Fibroblast of skin of abdomen (primary cell): ENCODE measurements at places on chromosomes 16 and 17.

- no peak for DNase-seq
Observed at GRCh38 chr16:11491524-11491923, 95.2 kb downstream of the LITAF start.

GRCh38 chr16:54216688-54217087 lies 69.9 kb downstream of the IRX3 start:
- no peak for DNase-seq

DNA sequence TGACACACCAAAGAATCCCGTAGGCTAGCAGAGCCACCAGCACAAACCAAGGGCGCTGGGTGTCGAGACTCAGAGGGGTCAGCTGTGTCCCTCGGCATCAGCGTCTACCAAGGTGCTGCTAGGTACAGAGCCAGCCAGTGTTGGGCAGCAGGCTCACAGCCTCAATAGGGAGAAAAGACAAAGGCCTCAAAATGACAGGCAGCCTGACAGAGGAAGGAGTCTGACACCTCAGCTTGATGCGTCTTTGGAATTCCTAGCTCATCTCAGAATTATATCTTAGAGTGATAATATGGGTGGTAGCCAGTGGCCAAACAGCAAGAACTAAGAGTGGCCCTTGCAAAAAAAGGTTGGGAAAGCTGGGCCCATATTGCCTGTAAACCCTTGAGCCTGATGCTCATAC lies 45.9 kb downstream of the HS3ST3B1 start:
- no peak for DNase-seq

DNA sequence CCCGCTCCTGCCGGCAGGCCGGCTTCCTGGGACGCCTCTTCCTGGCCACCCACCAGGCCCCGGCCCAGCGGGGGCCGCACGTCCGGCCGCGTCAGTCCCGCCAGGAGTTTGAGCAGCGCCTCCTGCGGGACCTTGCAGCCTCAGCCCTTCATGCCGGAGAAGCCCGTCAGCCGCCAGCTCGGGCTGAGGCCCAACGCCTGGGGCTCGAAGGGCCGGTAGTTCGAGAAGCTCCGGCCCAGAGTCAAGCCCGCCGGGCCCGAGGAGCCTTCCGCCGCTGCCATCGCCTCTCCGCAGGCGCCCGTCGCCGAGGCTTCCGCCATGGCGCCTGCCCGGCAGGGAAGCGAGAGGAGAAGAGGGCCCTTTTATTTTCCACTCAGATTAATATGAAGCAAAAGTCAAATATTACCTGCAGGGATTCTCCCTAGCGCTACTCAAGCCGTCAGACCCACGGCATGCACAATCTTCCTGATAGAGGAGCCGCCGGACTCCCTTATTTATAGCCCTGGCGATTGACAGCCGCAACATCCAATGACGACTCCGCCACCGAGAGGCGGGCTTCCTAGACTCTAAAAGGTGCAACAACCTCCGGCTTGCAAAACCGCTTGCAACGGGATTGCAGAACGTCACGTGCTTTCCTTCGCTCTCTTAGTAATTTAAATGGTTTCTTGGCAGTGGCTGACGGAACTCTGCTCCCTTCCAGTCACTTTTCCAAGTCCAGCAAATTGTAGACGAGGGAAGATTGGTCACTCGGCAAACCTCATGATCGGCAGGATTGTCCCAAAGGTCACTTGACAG lies at the start of gene SEPHS2:
TSS of gene SEPHS2 (minus strand) at position 467 of the 795 bp plus-strand sequence. CDS start at position 320, 147 bp downstream.
- DNase-seq, result peak; percentile 98
